Left renal pelvis (tissue), 4 donors: ENCODE measurements at places on chromosomes 3 and 15. TPM values are rescaled to one million over a fixed set of nuclear protein-coding genes. Genes with fewer than 3 reads are reported as not detected.

CD80 gene
- 0.23 TPM for polyA plus RNA-seq

CCDC54 gene
- 0.16 TPM for polyA plus RNA-seq

DNA sequence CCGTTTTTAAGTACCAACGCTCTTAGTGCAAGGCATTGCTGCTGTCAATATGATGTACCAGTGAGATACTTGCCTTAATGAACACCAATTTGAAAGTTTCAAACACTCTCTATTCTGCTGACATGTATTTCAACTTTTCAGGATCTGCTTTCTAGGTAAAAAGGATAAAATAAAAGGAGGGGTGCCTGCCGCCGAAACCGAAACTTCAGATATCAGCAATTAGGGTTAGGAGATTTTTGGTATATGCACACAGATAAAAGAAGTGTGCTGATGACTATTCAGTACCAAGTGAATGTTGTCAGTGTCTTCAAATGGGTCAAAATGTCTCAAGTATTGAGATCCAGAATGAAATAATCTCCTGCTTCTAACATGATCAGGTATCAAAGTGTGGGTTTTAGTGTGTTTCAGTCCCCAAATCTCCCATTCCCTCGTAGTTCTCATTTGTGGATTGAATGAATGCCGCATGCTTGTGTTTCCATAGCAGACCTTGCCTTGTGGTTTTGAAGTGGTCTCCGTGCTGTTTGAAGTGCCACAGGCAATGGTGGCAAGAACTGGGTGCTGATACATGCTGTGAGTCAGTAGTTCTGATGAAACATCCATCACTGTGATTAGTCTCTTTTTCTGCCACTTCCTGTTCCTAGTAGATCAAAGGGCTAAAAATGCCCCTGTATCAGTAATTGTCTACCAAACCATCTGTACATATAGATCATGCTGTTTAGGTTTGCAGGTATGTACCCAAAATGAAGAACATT is 22.5 kb downstream of the CHST14 start:
- DNase-seq: no peak

DNA sequence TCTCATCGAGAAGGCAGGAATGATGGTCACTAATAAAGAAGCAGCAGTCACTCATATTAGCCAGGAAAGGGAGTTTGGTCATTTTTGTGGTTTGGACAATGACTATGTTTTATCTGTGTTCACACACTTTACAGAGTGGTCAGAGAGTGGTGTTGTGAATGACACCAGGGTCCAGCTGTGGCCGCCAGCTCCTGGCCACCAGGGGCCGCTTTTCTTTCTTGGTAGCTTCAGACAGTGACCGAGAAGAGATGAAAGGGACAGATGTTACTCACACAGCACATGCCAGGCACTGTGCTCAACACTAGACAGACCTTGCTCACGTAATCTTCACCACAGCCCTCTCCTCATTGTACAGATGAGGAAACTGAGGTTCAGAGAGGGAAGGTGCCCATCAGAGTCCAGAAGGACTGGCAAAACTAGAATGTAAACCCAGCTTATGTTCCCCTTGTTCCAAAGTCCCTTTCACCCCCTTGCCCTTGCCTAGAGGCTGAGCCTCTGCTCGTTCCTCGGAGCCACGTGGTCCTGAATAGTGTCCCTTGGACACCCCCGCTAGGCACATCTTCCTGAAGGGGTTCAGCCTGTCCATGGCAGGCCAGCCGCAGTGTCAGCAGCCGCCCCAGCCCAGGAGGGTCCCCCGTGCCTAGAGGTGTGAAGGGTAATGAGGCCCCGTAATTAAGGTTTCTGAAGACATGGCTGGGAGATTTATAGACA is 55.6 kb downstream of the CYP11A1 start:
- no peak for DNase-seq

- no peak for DNase-seq
Observed at GRCh38 chr3:171666516-171666915, 143.8 kb downstream of the PLD1 start.

GRCh38 chr3:183378008-183378407 is 50.4 kb downstream of the MCF2L2 start:
- DNase-seq: no peak
